Fibroblast of skin of left quadriceps (primary cell): ENCODE measurements at places on chromosomes 2 and 18.

- no peak for DNase-seq
These were observed 18.6 kb downstream of the THNSL2 start for GRCh38 chr2:88188748-88189147.

- DNase-seq = no peak
These were observed 37.0 kb downstream of the TGFA start for GRCh38 chr2:70516596-70516995.

DNA sequence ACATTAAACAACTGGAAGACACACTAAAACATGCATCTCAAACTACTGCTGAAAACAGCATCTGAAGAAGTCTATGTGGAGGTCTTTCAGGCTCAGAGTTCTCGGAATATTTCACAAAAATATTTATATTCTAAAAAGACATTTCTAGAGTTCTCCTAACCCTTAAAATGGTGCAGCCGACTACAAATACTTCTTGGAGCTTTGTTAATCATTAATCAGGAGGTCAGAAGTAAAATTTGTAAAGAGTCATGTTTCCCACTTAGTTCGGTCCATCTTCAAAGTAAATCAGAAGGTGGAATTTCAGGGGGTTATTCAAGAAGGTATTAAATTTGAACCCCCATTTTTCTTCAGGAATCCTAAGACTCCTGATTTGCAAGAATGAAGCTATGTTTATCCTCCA, 72.7 kb downstream of the FAM228A start:
- no peak for DNase-seq

DNA sequence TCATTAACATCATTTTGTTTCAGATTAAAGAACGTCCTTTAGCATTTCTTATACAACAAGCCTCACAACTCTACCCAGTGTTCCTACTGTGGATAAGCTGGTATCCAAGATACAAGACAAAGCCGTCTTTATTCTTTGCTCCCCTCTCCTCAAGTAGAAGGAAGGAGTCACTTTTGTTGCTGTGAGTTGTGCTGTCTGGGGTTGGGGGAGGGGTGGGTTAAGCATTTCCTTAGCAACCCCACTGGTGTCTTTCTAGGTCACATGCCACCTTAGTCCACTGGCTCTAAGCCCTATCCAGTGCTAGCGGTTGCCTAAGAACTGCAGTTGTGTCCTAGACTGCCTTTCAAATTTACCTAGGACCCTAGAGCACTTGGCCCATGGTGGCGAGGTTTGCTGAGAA, 155.6 kb upstream of the PIEZO2 start:
- no peak for DNase-seq

DNA sequence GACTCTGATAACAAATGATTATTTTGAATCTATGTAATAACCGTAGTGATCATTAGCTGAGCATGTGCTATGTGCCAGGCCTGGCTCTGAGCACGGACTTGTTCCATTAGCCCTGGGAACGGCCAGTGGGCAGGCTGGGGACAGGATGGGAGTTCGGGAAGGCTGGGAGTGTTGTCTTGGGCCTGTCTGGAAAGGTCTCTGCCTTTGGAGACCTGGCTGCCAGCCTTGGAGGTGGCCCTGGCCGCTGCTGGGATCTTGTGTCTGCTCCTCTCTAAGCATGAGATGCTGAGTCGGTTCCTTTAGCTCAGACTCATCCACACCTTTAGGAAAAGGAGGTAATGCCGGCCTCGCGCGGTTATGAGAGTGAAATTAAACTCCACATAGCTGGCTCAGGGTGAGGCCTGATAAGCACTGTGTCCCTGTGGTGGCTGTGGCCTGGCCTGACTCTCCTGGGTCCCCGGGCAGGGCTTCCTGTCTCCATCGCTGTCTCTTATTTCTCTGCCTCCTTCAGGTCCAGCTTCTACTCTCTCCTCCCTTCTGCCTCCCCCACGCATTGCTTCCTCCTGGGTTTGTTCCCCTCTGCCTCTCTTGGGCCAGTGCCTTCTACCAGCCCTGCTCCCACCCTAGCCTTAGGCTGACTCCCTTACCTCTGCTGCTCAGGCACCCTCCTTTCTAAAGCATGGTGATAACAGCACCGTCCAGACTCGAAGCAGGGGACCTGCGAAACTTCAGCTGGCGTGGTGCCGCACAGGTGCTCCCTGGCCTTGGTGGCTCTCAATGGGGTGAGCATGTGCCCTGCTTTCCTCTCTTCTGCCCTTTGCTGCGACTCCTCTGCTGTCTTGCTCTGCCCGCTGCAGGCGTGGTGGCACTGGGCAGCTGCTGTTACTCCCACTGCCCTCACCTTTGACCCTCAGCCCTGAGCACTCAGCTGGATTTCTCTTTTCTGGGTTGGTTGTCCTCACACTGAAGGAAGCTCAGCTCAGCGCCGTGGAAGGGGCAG, 41.8 kb downstream of the NCK2 start:
- no peak for DNase-seq

DNA sequence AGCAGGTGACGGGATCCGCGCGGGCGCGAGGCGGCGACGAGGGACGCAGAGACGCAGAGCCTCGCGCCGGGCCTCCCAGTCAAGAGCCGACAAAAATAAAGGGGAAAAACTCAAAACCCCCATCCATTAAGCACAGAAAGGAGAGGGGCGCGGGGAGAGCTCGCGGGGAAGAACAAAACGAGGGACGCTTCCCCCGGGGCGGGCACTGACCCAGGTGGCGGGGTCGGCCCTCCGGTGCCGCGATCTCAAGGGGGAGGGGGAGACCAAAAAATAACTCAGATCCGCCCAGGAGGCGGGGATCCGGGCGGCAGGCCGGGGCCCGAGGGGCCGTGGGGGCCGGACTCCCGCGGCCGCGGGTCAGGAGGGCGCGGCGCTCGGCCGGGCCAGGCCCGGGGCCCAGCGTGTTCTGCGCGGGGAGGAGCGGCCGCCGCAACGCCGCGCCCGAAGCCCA, 597 bp downstream of the RNF103 start:
- no peak for DNase-seq

GRCh38 chr2:191347881-191348280, 102.7 kb downstream of the MYO1B start:
- DNase-seq = no peak

GRCh38 chr2:218218268-218219185, 1.5 kb downstream of the ARPC2 start:
- DNase-seq = no peak
